ENCODE measurements at places on chromosomes 6 and 20.

DNA sequence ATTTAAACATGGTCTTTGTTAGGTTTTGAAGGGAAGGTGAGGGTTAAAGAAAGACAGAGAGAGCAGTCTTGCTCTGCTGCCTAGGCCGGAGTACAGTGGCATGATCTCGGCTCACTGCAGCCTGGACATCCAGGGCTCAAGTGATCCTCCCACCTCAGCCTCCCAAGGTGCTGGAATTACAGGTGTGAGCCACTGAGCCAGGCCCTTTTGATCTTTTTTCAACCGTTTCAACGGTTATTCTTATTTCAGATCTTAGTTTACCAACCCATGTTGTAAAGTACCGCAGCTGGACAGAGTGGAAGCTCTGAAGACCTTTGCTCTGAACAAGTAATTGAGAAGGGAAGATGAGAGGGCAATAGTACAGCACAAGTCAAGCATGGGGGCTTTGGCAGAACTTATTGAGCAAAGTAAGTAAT is 1.2 kb upstream of the SRPK1 start:
- DNase-seq = no peak

DNA sequence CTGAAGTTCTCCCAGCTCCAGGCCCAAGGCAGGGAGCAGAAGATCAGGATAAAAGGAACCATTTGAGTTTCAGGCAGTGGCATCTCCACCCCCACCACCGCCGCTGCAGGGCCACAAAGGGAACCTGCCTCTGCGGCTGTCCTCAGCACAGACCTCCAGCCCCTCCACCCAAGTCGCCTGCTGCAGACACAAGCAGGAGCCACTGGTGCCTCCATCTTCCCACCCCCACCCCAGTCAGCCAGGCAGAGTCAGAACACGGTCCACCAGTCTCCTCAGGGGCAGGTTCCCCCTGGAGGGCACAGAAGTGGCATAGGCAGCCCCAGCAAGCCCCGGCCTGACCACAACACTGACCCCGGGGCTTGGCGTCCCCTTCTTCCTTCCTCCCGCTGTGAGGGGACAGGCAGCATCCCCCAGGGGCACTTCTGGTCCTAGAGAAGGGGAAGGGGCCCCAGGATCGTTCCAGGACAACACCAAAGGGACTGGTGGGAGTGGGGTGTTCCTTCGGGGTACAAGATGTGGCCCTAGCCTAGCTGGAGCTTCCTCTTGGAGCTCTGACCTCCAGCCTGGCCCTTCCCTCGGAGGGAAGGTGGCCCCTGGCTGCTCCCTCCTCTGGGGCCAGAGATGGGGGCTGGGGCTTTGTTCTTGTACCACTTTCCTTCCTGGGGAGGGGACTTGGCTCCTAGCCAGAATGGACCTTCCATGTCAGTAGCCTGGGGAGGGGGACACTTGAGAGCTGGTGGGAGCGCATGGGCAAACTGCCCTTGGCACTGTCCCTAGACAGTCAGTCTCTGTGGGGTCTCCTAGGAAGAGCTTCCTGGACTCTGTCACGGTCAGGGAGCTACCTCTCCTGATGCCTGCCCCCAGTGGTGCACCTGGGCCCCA is 36.0 kb downstream of the YTHDF1 start:
- DNase-seq = no peak

GRCh38 chr6:131778169-131778568 is 29.7 kb upstream of the ENPP1 start:
- no peak for DNase-seq

- DNase-seq = no peak
Observed at GRCh38 chr6:44631968-44632367, 244.5 kb downstream of the CDC5L start.

GRCh38 chr6:157108923-157109322 is 214.4 kb downstream of the TMEM242 start:
- DNase-seq = no peak

- no peak for DNase-seq
Observed at GRCh38 chr6:112348891-112349635, 1.9 kb downstream of the RFPL4B start.

All from activated T-helper 9 cell treated with anti-CD3 and anti-CD28 coated beads, Interleukin-2, amount 50 U/mL, for 16 hours (primary cell).